ENCODE measurements at places on chromosomes 6 and 20.
A peak's percentile ranks its signal among the peaks of the same experiment; 100 is the strongest.

GRCh38 chr6:20805021-20805420, 270.8 kb downstream of the CDKAL1 start:
- no peak for DNase-seq

DNA sequence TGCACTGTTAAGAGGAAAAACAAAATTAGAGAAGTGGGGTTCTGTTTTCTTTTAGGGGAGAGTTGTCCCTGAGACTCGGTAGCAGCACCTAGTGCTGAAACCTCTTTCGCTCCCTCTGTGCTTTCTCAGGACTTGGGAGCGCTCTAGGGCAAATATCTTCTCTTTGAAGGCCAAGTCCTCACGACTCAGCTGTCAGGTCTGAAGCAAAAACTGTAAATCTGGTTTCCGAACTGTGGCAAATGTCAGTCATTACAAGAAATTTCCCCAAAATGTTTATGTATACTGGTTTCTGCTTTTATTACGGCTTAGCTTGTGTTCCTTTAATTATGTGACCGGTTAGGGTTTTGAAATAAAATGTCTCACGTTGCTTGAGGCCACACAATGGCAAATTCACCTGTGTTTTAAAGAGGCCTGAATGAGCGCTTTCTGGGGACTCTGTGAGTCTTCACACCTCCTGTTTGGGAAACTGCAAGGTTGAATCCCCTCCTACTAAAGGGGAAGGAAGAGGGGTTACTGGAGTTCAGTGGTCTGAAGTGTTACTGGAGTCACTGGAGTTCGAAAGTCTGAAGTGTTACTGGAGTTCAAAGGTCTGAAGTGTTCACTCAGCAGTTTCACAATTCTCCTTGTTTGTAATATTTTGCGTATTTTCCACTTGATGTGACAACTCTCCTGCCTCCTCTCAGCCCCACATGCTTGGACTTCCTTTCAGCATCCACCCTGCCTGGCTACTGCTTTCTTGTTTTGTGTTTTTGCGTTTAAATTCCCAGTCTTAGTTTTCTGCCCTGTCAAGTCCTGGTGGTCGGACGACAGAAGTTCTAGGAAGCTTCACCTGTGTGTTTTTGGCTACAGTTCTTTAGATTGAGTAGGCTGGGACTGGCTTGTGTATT, 1.6 kb downstream of the SMPDL3A start:
- peak; percentile 17 for DNase-seq

GRCh38 chr6:157716251-157716995, 106.6 kb upstream of the SNX9 start:
- no peak for DNase-seq

DNA sequence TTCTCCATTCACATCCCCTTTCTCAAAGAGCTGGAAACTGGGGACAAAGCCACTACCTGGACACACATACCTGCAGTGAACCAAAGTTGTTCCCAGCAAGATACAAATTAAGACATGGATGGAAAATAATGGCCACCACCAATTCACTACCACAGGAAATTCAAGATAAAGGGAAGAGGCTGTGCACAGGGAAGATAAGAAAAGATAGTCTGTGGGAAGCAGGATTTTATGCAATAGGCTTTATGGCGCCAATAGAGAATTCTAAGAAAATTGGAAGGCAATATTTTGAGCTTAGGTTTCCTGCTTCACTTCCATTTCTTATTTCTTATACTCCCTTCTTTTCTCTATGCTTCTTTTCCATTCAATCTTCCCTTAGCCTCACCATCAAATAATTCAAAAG, 9.9 kb downstream of the GPX6 start:
- no peak for DNase-seq

Measured in hematopoietic multipotent progenitor cell treated with erythropoietin and hydrocortisone succinate and interleukin-3 and kit ligand, for 6 days (in vitro differentiated cells).